ENCODE measurements at places on chromosomes 12 and 14. TPM values are rescaled to one million over a fixed set of nuclear protein-coding genes. Genes with fewer than 3 reads are reported as not detected.

DNA sequence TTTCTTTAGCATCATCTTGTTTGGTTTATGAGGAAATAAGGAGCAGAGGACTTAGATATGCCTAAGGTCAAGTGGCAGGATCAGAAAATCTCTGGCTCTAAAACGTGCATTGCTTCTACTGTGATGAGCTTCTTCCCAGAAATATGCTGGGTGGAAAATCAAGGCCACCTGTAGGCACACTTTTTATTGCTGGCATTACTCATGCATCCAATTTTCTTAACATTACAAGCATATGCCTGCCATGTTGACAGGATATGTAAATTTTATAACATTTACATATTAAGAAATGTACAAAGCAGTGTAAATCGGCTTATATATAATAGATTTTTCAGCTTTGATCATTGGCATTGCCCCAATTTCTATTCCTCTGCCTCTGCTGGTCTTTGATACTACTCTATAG, 409.6 kb downstream of the TMEM132D start:
- no peak for DNase-seq

GRCh38 chr14:46840944-46841720, 189.6 kb upstream of the RPL10L start:
- DNase-seq: no peak

- no peak for DNase-seq
Measured at GRCh38 chr14:89509891-89510290, 92.9 kb upstream of the FOXN3 start.

DNA sequence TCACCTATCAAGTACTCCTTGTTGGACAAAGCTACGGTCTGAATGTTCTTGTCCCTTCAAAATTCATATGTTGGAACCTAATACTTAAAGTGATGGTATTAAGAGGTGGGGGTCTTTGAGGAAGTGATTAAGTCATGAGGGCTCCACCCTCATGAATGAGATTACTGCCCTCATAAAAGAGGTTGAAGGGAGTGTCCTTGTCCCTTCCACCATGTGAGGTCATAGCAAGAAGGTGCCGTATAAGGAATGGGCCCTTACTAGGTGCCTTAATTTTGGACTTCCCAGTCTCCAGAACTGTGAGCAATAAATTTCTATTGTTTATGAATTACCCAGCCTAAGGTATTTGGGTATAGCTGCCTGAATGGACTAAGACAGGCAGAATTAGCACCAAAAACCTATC, 191.1 kb upstream of the NUDT4 start:
- DNase-seq: no peak

GRCh38 chr12:113762155-113762881, 203.8 kb downstream of the RBM19 start:
- DNase-seq: no peak

- no peak for DNase-seq
Measured at GRCh38 chr12:116202940-116203339, 74.6 kb downstream of the MED13L start.

DNA sequence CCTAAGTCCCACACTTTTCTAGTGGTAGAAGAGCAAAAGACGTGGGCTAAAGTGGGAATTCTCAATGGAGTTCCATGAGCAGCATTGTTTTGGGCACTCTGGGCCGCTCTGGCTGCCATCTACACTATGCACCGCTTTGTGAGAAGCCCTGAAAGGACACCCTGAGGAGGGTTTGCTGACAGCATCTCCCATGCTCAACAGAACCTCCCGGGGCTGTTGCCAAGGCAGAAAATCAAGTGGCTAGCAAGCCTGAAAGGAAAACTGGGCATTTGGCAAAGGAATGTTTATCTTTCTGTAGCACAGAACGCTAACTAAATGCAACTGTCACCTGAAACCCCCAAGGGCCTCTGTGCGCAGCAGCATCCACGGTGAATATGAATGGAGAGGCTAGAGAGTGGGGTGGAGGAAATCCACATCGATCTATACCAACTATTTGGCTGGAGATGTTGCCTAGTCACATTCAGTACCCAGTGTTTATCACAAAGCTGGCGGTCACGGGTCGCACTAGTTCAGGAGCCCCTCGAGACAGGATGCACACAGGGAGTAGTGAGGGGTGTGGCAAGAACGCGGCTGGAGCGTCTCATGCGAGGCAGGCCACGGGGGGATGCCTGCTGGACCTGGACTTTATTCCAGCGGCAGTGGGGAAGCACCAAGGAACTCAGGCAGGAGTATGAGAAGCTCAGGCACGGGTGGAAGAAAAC, 14.2 kb downstream of the APPL2 start:
- no peak for DNase-seq

DNA sequence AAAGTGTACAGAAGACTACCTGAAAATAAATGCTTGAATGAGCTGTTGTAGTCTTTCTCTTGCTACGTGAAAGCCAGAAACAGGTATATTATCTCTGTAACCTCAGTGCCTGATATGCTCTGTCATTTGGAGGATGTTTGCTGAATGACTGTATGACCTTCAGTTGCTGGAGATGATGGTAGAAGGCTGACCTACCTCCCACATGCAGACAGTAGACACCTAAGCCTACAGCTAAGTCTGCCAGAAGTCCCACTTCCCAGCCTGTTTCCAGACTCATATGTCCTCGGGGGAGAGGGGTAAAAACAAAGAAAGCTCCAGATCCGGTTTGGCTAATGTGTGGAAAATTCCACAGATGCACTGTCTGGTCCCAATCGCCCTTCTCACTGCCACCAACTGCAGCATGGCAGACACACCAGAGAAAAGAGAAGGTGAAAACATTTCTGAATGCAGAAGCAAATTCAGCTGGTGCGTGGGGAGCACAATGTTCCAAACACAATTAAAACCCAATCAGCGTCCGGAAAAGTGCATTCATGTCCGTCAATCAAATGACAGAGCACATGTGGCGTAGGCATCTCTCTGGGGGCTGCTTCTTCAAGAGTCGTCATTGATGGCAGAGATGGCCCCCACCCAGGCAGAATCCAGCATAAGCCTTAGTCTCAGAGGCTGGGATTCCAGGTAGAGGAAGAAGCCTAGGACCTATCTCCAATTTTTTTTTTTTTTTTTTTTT, 76.3 kb upstream of the TBX3 start:
- DNase-seq: no peak

GRCh38 chr12:106425061-106425702, 67.6 kb downstream of the POLR3B start:
- no peak for DNase-seq

The RNF10 gene
- total RNA-seq: 182 TPM

The PIWIL1 gene
- total RNA-seq: not detected

The CLEC6A gene
- total RNA-seq: not detected

The PEX5 gene
- 18.1 TPM for total RNA-seq

The OR4K5 gene
- not detected for total RNA-seq

The MUCL1 gene
- total RNA-seq: 0.82 TPM
